ENCODE measurements at places on chromosomes 1 and 21.
A peak's percentile ranks its signal among the peaks of the same experiment; 100 is the strongest.

GRCh38 chr1:60965280-60965854 lies 117.0 kb upstream of the NFIA start:
- DNase-seq = no peak

GRCh38 chr21:35282944-35283343 lies 233.8 kb upstream of the RUNX1 start:
- DNase-seq = no peak

DNA sequence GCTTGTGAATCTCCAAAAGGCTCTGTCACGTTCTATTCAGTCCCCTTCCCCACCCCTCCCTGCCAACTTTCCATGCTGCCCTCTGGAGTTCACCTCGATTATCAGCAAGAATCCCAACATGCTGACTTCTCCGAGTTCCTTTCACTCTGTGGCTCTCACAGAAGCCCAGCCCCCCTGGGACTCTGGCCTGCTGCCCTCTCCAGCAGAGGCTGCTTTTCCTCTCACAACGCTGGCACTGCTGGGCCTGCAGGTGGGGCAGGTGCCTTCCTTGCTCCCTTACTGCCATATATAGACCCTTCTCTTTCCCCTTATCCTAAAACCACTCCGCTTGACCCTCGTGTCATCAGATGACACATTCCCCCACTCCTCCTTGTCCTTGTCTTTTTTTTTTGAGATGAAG lies 10.2 kb upstream of the RNF186 start:
- no peak for DNase-seq

DNA sequence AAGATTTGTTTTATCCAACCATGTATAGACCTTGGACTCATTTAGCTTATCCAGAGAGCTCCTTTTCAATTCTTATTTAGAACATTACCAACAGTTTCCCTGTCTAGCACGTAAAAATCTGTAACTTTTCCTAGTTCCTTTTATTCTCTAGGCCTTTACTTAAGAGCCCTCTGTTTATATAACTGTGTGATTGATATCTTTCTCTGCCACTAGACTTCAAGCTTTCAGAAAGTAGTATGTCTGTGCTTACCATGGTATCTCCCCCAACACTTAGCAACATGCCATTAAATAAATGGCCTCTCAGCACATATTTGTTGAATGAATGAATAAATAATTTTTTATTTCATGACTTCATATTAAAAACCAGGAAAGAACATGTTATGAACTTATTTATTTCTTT lies 209.4 kb downstream of the PTPRC start:
- no peak for DNase-seq

- DNase-seq = no peak
Observed at GRCh38 chr1:37974567-37974966, 15.3 kb downstream of the SF3A3 start.

- no peak for DNase-seq
Observed at GRCh38 chr1:55358581-55358980, 143.4 kb upstream of the USP24 start.

DNA sequence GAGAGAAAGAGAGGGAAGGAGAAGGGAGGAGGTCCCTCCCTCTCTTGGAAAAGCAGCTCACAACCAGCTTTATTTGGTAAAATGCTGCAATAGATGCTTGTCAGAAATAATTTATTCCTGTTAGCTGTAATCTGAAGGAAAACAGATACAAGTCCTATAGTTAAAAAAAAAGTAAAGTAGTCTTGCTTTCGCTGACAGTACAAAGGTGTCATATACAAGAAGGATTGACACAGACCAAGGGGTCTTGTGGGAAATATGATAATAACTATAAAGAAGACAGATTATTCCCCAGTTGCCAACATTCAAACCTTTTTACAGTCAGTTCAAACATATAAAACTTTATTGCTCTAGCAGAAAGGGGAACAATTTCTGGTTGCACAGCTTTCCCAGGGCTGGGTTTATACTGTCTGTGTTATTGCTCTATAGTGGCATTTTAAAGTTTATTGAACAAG lies 145.0 kb downstream of the PBX1 start:
- DNase-seq = no peak

GRCh38 chr1:29465755-29466154 lies 229.4 kb downstream of the PTPRU start:
- no peak for DNase-seq

DNA sequence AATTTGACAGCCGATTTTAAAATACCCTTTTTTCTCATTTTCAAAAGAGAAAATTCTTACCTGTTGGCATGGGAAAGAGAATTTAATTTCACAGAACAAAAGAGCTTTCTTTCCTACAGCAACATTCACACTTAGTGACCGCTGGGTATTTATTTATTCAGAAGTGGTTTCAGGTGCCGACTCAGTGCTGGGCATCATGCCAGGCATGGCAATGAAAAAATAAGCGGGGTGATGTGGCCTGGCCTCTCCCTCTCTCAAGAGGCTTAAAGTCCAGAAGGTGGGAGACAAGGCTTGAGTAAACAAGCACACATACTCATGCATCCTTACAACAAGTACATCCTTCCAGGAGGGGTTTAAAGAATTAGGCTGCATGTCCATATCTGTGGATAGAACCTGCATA lies 4.1 kb upstream of the PCP4 start:
- DNase-seq = peak; percentile 95

GRCh38 chr1:90359994-90360393 lies 357.1 kb downstream of the BARHL2 start:
- no peak for DNase-seq

GRCh38 chr1:117606649-117607430 lies 992 bp downstream of the TENT5C start:
- DNase-seq = peak; percentile 33

- DNase-seq = no peak
Observed at GRCh38 chr1:8580566-8580965, 236.9 kb downstream of the RERE start.

DNA sequence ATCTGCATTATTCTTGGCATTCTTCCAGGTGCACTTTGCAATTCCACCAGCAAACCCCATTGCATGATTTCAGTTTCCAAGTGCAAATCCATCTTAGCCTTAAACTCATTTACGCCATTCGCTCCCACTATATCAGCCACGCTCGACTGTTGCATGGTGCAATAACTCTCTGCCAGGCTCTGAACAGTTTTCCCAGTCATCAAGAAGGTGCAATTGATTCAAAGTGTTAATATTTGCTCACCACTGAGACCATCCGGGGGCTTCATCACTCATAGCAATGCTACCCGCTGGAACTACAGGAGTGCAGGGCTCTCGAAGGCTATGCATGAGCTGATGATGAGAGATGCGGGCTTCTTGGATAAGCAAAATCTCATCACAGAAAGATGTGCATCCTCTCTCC lies 488.2 kb downstream of the OMA1 start:
- no peak for DNase-seq

GRCh38 chr1:109814223-109814622 lies 50.5 kb upstream of the EPS8L3 start:
- no peak for DNase-seq

DNA sequence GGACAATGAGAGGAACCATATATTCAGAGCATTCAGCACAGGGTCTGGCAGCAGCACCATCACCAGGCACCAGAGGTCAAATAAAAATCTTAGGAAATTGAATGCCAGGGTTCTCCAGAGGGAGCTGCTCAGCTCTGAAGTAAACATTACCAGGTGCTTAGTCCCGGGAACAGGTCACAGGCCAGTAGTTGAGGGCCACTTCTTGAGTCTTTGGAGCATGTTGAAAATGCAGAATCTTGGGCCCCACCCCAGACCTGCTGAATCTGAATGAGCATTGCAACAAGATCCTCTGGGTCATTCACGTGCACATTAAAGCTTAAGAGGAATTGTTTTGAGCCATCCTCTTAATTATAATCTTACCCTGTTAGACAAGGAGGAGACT lies 33.8 kb downstream of the PHC2 start:
- DNase-seq = no peak

DNA sequence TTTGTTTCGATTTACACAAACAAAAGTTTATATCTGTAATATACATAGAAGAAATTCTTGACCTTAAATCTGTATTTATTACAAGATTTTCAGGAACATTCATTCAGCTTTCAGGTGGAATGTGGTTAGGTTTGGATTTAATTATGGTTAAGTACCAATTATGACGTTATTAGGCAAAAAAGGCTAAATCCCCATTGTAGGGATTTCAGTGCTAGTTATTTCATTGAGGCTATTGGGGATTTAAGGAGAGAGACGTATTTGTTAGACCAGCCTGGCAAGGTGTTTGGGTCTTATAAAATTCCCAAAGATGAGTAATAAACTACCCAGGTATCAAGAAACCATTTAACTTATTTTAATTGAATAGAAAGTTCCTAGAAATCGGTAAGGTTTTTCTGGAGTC lies 26.0 kb downstream of the PRKAA2 start:
- no peak for DNase-seq

- no peak for DNase-seq
Observed at GRCh38 chr1:213070406-213070805, 19.4 kb downstream of the RPS6KC1 start.

DNA sequence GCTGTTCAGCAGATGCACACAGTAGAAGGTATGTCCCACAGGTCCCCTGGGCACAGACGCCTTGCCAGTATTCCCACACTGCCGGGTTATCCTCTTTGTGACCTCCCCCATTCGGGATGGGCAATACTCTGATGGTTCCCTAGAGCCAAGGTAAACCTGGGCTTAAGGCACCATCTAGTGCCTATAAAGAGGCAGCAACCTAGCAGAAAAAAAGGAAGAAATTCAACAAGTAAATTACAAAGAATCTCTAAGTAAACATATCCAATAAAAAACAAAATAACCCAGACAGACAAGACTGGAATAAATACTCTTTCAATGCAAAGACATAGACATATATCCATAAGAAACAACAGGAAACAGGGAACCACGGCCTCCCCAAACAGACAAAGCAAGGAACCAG lies 39.4 kb downstream of the HSF2BP start:
- DNase-seq = peak; percentile 5

DNA sequence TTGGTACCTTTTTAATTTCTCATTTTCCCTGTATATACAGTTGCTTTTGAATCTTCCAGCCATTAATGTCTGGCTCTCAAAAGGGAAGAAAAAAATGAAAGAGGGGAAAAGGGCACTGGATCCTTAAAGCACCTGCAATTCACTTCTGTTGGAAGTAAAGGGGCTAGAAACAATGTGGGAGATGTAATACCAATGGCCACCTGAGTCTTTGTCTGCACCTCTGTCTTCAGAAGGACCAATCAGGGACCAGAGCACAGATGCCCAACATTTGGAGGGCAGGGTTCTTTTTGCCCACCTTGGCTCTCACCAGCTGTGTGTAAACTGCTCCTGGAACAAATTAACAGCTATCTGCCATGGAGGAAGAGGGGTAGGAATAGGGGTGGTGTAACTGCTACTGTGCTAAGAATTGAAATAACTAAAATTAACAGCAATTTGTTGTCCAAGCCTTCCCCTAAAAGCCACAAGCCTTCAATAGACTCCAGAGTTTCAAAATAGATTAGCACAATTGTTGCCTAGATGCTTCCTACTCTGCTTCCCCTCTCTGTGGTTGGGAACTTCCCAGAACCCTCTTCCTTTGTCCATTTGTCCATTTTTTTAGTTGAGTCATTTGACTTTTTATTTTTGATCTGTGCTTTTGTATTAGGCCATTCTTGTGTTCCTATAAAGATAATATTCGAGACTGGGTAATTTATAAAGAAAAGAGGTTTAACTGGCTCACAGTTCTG lies 11.5 kb upstream of the LRRC8B start:
- DNase-seq = no peak

DNA sequence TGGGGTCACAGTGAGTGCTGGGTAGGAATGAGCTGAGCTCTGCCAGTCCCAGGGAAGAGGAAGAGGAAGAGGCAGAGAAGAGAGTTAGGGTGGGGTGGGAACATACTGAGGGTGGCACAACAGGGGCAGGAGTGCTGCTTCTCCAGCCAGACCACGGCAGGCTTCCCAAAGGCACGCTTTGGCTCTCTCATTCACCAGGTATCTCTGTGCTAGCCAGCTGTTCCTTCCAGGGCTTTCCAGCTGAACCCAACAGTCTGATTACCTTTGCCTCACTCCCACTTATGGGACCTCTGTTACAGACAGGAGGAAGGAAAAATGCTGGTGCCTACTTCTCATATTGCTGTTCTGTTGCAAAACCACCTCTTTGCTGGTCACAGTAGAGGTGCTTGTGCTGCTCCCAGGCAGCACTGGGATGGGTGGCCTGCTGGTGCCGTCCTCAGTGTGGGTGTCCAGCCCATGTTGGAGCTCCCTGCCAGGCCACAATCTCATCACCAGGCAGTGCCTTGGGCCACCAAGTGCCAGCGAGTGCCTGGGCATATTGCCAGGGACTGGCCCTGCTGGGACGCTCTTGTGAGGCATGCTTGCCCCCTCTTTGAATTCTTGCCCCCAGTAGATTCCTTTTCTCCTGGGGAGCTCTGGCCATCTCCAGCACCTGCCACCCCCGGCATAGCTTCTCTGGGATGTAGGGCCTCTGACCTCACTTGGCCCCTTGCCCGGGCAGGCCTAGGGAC lies 2.1 kb downstream of the ADORA1 start:
- peak; percentile 48 for DNase-seq

GRCh38 chr1:76568573-76569238 lies 298.6 kb upstream of the ST6GALNAC5 start:
- no peak for DNase-seq

GRCh38 chr1:41380979-41381691 lies 19.9 kb downstream of the FOXO6 start:
- peak; percentile 94 for DNase-seq

DNA sequence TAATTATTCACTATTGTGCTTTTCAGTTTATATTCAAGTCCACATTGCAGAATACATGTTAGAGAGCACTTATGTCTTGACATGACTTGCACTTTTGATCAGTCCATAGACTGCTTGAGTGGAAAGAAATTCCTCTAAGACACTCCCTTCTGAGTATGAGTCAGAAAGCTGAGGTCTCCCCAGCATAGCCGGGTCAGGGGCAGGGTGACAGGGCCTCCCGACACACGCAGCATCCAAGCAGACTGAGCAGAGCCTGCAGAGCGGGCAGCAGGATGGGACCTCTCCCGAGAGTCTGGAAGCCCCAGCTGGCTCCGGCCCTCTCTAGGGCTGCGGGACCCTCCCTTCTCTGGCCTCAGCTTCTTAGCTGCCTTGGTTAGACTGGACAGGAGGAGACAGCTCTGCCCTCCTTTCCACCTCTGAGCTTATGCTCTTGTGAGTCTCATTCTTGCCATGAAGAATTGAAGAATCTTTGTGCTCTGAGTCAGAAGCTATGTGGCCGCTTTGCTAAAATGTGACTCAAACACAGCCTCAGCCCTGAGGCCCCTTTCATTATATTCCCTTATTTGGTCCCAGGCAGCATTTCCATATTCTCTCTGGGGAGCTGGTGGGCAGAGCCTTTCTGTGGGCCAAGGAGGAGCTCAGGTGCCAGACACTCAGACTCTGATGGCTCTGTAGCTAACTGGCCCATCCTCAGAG lies 11.2 kb upstream of the CAPN2 start:
- DNase-seq = no peak

GRCh38 chr1:208149776-208150514 lies 94.2 kb downstream of the PLXNA2 start:
- no peak for DNase-seq

DNA sequence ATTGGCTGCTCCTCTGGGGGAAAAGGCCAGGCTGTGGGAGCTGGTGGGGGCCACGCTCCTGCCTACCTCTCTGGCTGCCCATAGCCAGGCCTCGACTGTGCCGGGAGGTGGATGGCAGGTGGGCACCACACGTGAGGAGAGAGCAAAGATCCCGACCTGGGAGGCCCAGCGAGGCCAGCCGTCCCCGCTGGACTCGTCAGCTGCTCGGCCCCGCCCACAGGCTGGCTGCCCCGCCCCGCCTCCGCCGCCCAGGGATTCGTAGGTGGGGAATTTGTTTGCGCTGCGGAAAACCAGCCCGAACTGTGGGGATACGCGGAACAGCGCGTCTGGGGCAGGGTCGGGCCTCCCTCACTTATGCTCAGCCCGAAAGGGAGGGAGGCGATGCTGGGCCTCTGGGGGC lies 31.7 kb downstream of the TP73 start:
- DNase-seq = no peak

All from NCI-H1105 treated with DMSO at 0.1 percent for 48 hours (cell line).